T-cell (primary cell): ENCODE measurements at places on chromosomes 1 and 21.

DNA sequence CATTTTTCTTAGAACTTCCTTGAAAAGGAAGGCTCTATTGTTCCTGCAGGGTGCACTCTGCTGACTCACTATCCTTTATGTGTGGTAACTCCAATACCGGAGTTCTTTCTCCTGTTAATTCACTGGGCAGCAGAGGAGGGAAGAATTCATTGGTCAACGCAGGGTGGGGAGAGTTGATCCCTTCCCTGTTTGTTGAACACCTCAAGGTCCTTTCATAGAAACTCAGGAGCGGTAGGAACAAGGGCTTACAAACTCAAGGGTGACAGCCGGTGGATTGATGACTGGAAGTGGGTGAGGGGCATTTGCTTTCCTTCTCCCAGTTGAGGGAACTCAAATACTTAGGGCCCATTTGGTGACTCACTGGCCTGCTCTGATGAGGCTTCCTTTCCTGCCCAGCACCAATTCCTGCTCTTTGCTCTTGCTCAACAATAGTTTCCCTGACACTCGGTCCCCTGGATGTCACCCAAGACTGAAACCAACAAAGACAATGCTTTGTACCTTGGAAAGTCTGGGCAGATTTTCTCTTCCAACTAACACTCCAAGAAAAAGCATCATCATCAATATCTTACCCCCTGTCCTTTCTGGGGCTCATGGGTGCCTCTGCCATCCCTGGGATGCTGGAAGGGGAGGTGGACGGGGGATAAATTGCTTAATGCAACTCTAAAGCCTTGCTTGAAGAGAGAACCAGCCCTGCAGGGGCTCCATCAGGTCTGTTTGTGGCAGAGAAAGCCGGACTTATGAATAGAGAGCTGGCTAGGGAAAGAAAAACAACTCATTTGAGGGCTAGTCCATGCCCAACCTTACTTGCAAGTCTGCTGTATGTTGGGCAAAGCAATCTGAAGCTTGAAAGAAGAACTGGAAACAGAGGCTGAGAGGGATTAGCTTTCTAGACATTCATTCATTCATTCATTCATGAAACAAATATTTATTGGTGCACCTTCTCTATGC lies 9.3 kb downstream of the SLC26A9 start:
- no peak for DNase-seq

DNA sequence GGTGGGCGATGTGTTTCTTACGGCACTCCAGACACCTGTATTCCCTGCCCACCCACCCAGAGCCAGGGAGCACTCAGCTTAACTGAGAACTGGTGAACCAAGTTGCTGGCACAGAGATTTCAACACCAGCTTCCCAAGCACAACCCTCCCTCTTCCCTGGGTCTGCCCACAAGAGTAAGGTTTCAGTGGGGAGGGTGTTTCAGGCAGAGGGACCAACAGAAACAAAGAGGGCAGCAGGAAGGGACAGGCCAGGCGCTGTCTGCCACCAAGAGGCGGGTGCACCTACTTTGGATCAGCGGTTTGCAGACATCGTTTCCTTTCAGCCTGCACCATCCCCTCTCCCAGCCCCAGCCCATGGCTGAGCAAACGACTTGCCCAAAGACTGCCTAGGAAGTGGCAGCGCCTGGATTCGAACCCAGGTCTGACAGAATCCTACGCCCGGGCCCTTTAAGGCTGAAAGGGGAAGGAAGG lies 21.9 kb upstream of the ALDH4A1 start:
- no peak for DNase-seq

DNA sequence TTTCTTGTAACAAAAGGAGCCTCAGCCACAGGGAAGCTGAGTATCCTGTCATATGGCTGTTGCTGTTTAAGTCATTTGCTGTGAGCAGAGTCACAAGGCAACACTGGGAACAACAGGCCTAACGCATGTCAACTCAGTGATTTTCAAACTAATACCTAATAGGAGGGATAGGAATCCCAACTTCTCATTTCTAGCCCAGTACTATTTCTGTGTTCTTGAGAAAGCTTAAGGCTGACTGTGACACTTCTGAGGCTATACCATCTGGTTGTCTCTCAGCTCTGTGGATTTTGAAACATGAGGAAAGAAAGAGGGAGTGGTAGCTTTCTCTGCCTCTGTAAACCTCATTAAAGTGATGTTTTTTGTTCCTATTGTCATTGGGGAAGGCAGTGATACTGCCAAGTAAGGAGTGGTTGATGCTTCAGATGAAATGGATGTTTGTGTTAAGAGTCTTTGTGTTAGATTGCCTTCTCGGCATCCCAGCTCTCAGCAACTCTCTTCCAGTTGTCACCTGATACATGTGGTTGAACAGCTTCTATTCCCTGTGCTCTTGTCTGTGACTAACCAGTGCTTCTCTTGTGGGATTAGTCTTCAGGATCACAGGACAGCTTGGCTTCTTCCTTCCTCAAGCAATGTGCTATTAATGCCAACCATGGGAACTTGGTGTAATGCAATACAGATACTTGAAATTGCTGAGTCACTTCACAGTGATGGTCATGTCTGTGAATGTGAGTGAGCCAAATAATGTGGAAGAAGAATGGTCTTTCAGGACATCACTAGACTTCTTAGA lies 166.8 kb upstream of the IVNS1ABP start:
- no peak for DNase-seq

GRCh38 chr21:26888256-26888655 lies 43.0 kb upstream of the ADAMTS1 start:
- no peak for DNase-seq

DNA sequence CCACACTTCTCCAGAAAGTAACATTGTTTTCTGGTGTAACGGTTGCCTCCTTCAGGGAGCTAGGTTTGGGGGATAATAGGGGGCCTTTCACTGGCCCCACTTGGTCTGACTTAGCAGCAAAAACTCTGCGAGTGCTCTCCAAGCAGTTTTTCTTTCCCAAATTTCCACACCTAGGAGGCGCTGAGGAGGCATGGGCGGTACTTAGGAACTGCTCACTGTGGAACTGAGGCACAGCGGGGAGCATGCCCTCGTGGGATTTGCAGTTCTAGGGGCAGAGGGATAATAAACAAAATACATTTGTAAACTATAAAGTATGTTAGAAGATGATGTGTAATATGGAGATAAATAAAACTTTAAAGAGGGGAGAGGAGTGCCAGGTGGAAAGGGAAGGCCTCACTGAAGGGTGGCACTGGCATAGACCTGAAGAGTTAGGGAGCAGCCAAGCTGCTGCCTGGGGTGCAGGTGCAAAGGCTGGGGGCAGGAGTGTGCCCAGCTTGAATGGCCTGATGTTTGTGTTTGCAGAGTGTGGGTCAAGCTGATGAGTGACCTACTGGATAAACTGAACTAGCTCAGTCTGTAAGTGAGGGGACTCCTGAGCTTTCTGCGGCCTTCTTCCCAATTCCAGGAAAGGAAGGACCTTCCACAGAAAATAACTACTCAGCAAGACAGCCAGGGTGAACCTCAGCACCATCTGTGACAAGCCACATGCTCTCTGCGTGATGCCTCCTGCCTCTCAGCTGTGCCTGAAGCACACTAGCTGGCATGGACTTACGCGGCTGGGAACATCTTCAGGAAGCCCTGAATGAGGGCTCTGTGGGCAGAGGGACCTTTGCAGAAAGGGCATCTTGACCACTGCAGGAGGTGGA lies 1.9 kb downstream of the EPHX1 start:
- no peak for DNase-seq

GRCh38 chr1:170721621-170722020 lies 57.7 kb downstream of the PRRX1 start:
- no peak for DNase-seq

DNA sequence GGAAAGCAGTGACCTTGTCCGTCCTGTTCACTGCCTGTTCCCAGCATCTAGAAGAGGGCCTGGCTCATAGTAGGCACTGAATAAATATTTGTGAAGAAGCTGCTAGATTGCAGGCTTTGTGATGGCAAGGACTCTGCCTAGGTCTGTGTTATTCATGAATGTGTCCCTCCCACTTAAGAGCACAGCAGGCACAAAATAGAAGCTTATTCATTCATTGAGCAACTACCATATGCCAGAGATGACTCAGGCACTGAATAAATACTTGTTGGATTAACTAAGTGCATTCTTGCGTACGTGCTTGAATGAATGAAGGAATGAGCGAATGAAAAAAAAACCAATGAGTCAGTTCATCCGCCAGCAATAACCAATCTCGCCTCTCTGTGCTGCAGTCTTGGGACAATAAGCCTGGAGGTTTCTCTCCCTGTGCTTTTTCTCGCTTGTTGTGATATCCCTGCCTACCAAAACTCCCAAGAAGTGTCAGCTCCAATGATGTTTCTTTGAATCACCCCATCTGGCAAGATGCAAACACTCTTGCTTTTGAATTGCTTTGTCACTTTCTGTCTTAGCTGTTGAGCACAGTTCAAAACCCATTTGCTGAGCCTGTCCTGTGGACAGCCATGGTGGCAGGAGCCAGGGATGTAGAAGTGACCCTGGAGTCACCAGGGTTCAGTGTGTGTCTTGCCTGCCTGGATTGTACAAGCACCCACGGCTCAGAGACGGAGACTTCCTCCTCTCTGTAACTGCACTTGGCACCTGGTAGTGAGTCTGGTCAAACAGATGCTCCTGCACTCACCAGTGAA lies 143.9 kb downstream of the KAZN start:
- no peak for DNase-seq
